ENCODE measurements at places on chromosomes 2 and 18.

GRCh38 chr2:121376535-121377250 lies 91.7 kb upstream of the TFCP2L1 start:
- no peak for DNase-seq

DNA sequence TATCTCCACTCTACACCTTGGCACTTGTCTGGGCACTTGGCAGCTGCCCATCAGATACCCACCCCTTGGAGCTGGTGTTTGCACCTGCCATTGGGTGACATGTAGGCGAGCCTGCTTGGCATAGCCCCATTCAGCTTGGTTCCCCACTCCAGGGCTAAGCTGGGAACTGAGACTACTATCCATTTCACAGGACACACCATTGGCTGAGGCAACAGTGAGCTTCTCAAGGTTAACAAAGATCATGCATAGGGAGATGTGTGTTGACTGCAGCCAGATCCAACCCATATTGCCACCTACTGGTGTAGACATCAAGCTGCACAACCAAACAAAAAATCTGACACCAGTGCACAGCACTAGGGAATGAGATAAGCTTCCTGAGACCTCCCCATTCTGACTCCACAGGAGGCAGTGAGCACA lies 1389.8 kb upstream of the TMEFF2 start:
- DNase-seq: peak; percentile 26

- no peak for DNase-seq
Measured at GRCh38 chr2:146701183-146701582, 1143.6 kb upstream of the ACVR2A start.

GRCh38 chr2:86012007-86012712 lies 93.5 kb downstream of the POLR1A start:
- no peak for DNase-seq

GRCh38 chr2:27099334-27099955 lies 12.9 kb downstream of the KHK start:
- DNase-seq: no peak

GRCh38 chr18:21803495-21803894 lies 62.9 kb downstream of the MIB1 start:
- DNase-seq: no peak

DNA sequence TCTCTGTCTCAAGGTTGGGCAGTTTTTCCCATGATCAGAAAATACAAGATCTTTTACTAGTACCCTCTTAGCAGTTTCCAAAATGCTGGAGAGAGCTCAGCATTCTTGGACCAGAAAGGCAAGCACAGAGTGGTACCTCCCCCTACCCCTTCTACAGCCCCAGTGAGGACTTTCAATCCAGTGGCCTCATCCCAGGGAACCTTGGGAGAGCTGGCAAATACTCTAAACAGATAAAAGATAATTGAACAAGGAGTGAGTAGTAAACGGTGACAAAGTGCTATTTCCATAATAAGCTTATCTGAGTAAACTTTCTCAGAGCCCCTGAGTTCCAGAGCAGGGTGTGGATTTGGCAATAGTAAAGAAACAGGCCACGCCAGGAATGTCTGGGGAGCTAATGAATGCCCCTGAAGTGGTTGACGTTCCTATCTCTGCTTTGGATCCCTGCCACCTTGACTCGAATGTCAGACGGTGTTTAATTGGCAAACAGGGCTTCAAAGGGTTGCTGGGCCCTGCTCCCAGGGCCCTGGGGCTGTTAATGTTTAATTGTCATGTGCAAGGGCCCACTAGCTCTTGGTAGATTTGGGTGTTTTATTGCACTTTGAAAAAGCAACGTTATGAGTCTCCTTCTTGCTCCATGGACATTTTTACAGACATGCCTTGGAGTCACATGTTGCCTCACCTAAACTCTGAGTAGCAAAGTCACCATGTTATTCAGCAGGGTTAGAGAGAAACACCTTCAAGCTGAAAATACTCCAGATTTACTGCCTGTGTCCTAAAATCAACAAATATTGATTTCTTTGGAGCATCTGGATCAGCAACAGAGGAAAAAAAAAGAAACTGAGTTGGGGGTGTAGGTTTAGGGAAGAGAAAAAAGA lies 239.9 kb downstream of the CYRIA start:
- DNase-seq: no peak

- DNase-seq: no peak
Measured at GRCh38 chr2:219384083-219384713, 3.5 kb downstream of the DNPEP start.

DNA sequence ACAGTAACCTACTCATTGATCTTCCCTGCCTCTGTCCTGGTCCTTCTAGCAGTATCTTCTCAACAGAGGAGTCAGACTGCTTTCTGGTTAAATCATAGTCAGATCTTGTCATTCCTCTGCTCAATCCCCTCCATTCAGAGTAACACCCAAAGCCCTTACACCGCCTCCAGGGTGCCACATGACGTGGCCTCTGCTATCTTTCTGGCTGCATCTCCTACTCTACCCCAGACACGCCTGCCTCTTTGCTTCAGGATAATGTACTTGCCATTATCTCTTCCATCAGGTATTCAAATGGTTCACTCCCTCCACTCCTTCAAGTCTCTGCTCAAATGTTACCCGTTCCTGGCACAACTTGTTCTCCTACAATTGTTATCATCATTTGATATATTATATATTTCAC lies 36.3 kb upstream of the ACVR2A start:
- no peak for DNase-seq

DNA sequence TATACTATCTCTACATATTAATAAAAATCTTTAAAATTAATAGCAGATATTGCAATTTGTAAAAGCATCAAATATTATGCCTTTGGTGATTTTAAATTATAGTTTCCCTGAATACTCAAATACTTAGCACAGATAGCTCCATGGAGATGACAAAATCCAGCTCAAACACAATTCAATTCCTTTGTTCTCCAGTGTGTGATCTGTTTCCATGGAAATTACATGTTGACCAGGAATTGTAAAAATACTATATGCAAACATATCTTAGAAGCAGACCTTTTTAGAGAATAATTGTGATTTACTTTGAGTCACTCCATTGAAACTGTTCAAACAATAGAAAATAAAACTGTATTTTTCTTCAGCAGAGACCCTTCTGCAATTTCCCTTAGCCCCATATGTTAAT lies 68.3 kb downstream of the FAM161A start:
- DNase-seq: no peak

- DNase-seq: no peak
Measured at GRCh38 chr2:37405781-37406180, 61.4 kb downstream of the QPCT start.

DNA sequence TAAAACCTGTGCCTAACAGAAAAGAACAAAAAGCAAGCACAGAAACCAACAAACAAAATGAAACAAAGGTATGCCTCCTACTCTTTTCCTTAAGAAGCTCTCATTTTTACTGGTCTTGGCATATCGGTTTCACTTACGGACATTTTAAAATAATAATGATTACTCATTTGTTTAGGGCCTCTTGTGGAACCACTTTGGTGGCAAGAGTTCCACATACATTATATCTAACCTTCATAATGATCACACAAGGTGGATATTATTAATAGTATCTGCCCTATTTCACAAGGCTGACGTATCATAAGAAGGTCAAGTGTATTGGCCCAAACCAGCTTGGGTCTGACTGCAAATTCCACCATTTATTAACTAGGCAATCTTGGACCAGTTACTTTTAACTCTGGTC lies 304.7 kb downstream of the TCF4 start:
- no peak for DNase-seq

DNA sequence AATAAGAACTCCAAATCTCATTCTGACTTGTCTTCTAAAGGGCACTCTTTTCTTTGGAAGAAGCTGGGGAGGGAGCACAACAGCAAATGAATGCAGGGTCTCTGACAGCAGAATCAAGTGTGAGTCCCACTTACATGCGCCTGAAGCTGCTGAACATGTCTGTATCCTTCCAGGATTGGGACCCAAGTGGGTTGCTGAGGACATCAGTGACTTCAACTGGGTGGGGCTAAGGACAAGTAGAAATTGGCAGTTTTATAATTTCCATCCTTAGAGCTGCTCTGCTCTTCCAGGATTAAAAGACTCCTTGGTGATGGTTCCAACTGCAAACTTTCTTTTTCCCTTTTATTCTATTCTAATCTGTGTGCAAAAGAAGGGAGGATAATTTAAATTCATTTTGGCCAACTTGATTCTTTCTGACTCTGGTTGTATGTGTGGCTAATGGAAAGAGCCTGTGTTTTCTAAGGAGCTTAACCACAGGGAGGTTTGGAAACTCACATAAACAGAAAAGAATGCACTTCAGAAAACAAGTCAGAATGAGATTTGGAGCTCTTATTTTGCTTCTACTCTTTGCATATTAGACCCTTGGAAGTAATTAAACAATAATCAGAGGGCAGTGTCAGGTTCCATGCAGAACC lies 20.6 kb downstream of the ANTXR1 start:
- peak; percentile 25 for DNase-seq

- DNase-seq: peak; percentile 56
Measured at GRCh38 chr18:24982831-24983230, 369.1 kb downstream of the ZNF521 start.

All from fibroblast of skin of abdomen (primary cell).